Right renal cortex interstitium (tissue), 3 donors: ENCODE measurements at places on chromosomes 11 and 22.

- DNase-seq: no peak
Measured at GRCh38 chr11:6655790-6656583, at the start of gene DCHS1. TSS of gene DCHS1 (minus strand) at chr11:6655809. CDS start at chr11:6641613, 14,196 bp downstream.

DNA sequence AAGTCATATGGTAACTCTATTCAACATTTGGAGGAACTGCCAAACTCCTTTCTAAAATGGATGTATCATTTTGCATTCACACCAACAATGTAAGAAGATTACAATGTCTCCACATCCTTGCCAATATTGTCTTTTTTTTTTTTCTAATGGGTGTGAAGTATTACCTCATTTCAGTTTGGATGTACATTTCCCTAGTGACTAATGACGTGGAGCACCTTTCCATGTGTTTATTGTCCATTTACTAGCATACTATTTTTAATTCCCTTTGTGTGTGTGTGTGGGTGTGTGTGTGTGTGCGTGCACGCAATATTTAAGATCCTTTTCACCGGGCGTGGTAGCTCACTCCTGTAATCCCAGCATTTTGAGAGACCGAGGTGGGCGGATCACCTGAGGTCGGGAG, 62.7 kb downstream of the APOL3 start:
- no peak for DNase-seq

GRCh38 chr11:110759972-110760381, 47.7 kb upstream of the ARHGAP20 start:
- DNase-seq: no peak

DNA sequence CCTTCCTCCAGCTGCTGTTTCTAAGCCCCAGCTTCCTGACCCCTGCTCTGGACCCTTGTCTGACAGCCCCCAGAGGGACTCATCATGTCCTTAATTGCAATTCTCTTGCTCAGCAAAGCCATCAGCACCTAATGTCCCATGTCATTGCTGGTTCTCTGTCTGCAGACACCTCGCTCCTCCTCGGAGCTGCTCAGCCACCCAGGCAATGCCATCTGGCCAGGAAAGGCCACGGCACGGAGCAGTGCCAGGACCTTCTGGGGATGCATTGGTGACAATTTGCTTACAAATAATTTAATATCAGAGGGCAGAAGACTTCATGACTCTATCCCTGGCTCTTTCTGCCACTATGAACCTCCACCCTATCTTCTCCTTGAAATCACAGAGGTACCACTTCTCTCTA, 107.0 kb upstream of the THY1 start:
- DNase-seq: no peak

GRCh38 chr11:122031813-122032212, 84.2 kb downstream of the BLID start:
- DNase-seq: no peak

DNA sequence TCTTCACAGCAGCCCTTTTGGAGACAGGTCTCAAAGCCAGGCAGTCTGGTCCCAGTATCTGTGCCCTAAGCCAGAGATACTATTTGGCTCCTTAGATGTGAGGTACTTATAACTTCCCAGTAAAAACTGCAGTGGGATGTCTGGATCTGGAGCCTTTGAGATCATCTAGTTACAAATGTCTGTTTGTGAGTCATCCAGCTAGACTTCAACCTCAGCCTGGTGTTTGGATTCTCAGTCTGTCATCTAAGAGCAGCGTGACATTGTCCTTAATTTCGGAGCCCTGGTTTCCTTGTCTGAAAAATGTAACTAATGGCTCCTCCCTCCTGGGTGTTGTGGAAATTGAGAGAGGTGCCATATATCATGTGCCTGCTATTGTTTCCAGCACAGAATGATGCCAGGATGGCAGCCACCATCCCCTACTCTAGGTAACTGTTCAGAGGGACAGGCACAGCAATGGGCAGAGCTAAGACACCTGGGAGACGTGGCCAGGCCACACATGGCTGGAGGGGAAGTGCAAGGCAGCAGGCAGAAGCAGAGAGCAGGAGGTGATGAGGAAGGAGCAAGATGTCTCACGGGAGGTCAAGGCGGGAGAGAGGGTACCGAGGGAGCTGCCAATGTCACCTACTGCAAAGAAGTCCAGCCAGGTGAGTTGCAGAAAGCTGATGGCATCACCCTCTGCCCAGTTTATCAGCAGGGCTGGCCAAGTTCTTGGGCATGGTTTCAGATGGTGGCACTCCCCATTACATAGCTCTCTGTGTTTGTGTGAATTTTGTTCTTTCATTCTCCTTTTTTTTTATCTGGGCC, 20.6 kb upstream of the ST3GAL4 start:
- no peak for DNase-seq

GRCh38 chr11:73388265-73389133, 12.3 kb downstream of the RELT start:
- DNase-seq: no peak

- DNase-seq: no peak
Measured at GRCh38 chr11:114562166-114562916, 2.7 kb upstream of the NXPE1 start.

DNA sequence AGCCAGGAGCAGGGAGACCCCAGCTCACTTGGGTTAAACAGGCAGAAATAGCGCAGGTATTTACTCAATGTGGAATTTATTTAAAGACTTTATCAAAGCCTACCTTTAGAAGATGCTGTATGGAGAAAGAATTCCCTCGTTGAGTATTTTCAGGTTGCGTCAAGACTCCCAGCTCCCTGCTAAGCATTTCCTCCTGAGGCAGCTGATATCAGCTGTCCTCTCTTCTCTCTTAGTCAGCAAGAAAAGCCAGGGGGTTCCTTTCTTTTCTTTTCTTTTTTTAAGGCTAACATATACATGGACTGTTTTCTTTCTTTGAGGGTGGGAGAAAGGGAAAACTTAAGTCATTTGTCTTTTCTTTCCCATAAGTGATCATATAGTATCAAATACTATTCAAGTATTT, 125.8 kb upstream of the POU2AF2 start:
- no peak for DNase-seq

- DNase-seq: no peak
Measured at GRCh38 chr11:111913997-111914396, 1.5 kb downstream of the HSPB2 start.

- DNase-seq: no peak
Measured at GRCh38 chr11:65148657-65149056, 14.3 kb upstream of the SYVN1 start.

GRCh38 chr11:94513091-94513490, 830 bp downstream of the C11orf97 start:
- DNase-seq: no peak
